ENCODE measurements at places on chromosomes 7 and 10.

DNA sequence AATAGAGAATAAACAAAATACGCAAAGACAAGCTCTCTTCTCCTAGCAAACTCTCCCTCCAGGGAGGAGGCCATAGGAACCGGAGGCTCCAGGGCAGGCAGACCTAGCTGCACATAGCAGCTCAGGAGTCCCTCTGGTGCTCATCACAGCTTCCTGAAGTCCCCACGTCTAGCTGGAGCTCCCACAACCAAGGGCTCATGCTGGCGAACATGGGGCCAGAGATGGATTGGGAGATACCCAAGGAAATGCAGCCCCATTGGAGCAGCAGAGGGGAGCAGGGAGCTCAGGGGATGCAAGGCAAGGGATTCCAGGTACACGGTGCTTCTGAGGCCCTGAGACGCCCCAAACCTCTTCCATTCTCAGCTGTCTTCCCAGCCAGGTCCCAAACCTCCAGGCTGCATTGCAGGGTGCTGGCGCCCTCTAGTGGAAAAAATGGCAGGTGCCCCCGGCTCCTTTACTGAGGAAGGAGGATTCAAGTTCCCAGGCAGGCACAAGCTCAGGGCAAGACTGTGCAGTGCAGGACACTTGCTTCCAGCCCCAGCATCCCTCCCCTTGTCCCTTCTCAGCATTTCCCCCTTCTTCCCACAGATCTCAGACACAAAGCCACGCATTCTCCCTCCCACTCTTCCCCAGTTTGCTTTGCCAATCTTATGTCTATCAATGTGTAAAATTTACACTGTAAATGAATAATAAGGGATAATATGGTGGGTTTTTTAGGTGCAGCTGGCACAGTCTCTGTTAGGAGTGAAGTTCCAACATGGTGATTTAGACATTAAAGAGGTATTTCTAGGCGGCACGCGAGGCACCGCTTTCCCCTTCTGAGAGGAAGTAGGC, 46.2 kb downstream of the GPAM start:
- DNase-seq, result peak; percentile 17

GRCh38 chr7:47579458-47579857, 2.5 kb downstream of the TNS3 start:
- DNase-seq, result no peak

DNA sequence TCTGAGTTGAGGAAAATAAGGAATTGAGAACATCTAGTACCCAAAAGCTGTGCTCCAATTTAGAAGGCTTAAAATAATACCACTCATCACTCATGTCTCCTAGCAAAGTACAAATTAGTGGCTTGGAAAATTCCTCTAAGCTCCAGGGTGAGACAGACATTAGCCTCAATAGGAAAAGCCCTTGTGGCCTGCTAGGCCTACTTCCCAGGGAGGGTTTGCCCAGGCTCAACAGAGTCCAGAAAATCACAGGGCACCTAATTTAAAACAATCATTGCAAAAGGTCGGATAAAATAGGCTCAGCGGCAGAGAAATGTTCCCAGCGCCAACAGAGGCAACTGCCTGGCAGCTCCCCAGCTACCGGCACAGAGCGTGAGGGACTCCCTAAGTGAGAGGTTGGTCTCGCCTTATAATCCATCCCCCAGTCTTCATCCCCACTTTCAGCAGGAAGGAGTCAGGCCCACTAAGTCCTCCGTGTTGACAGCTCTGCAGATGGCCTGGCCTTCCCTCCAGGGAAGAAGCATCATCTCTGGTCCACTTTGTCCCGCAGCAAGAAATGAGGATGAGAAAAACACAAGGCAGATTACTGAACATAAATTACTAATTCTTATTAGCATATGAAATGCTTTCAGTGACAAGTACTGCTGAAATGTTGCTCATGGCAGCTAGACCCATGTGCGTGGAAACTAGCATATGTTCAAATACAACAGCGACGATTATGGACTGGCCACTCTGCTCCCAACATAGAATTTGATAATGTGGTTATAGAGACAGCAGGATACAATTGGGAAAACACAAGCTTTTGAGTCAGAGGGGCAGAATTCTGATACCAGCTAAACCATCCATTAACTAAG, 1177.7 kb upstream of the AUTS2 start:
- DNase-seq, result no peak

DNA sequence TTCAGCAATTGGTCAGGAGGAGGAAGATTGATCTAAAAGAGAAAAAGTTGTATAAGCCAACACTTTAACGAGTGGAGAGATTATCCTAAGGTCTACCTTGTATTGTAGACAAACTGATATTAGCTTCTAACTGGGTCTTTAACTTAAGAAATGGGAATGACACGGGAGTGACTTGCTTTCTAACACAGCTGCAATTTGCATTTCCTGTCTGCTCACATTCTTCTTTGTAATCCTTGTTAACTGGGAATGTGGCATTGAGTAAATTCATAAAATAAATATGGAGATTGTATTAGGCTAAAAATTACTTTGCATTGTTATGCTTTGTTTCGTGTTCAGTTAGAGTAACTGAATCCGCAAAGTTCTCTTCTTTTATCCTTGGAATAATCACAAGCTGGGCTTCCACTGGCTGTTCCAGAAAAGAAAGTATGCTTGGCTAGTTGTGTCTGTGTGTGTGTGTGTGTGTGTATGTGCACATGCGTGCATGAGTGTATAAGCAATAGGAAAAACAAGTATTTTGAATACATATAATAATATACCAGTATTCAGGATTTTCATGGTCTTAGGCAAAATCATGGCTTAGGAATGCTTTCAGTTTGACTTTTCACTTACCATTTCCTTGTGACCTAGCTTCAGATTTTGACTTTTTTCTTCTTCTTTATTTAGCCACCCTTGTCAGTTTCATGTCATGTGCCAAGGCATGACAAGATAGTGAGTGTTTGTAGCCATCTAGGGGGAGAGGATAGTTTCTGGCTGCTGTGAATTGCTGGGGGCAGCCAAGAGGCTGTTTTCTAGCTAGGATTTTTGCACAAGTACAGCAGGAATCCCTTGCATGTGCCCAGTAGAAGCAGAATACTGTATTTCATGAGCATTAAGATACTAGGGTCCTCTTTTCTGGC, 54.5 kb upstream of the FZD8 start:
- no peak for DNase-seq

- no peak for DNase-seq
These were observed 33.6 kb downstream of the FAM25A start for GRCh38 chr10:87053577-87054181.

DNA sequence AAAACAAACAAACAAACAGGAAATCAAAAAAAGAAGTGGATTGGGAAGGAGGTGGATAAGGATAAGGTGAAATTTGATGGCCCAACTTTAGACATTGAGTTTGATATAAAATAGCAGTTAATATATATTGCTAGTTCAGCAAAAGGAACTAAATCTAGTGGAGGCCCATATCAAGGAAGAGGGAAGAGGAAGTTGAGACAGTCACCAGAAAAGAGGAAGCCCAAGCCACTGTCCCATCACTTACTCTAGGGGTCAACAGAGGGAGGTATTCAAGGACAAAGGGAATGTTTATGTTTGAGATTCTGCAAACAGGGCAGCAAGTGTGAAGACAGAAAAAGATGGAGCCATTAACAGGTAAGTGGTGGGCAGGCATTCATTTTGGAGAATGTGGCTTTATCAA, 3.7 kb downstream of the LAMTOR4 start:
- no peak for DNase-seq

DNA sequence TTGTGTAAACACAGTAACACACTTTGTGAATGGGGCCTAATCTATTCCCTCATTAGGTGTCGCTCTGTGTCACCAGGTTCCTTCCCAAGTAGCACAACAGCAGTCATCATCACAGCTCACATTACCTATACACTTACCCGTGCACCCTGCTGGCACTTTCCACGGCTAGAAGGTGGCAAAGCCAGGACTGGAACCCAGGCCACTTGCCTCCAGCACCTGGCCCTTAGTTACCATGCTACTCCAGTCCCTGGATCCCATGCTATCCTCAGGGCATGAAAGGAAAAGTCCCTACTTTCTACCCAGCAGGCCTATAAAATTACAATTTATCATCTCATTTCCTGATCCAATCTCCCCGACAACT, 18.4 kb downstream of the SMURF1 start:
- no peak for DNase-seq

DNA sequence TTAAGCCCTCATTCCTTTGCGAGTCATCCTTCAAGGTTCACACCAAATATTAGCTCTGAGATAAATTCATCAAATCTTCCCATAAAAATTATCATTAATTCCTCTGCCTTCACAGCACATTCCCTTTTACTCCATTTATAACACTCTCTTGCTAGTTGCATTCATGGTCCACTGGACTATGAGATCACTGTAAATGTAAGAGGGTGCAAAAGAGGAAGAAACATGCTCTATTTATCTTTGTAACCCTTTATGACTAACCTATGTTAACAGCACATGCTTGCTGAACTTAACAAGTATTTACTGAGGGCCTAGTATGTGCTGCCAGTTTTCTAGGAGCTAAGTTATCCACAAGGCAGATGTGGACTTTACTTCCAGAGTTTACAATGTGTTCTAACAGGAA, 86.7 kb upstream of the TMEM168 start:
- DNase-seq, result no peak

- DNase-seq, result no peak
These were observed 396.4 kb upstream of the AKR1E2 start for GRCh38 chr10:4429571-4429970.

GRCh38 chr10:98224996-98225395, 43.0 kb downstream of the LOXL4 start:
- no peak for DNase-seq

- DNase-seq, result no peak
These were observed 78.9 kb downstream of the VOPP1 start for GRCh38 chr7:55493408-55493807.

GRCh38 chr10:60994128-60994527, 50.1 kb upstream of the RHOBTB1 start:
- no peak for DNase-seq

- DNase-seq, result no peak
These were observed 190.5 kb upstream of the NRP1 start for GRCh38 chr10:33524966-33525365.

- no peak for DNase-seq
These were observed 376.2 kb upstream of the TPK1 start for GRCh38 chr7:145212050-145212449.

DNA sequence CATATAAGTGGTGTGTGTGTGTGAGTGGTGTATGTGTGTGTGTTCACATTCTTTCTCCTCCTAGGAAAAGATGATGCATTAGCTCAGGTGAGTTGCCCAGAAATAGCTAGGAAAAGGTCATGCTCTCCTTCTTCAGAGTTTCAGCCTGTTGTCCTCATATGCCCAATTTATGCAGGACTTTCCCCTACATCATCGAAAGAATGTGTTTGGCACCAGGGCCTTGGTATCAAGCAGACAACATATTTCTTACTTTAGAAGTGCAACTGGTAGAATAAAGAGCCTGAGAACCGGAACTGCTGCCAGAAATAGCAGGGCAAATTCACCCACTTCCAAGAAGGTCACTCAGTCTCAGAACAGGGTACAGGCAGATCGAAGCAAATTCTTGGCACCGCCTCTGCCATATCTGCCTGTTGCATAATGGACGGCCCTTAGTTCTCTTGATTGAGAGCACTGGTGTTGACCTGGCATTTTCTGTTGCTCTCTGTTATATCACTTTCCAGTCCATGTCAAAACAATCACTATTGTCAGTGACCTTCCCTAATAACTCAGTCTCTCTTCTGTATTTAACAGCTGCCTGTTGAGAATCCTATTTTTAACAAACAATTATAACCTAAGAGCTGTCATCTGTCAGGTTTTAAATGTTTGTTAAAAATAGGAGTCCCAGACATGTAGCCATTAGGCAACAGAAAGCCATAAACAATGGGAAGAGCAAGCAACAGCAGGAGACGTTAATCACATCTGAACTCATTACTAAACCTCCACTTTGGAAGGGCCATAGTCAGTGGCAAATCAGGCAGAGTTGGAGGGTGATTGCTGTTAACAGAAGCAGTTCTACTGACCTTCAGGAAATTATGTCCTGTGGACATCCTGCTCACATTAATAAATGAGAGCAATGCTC, 20.7 kb downstream of the ADRB1 start:
- no peak for DNase-seq

DNA sequence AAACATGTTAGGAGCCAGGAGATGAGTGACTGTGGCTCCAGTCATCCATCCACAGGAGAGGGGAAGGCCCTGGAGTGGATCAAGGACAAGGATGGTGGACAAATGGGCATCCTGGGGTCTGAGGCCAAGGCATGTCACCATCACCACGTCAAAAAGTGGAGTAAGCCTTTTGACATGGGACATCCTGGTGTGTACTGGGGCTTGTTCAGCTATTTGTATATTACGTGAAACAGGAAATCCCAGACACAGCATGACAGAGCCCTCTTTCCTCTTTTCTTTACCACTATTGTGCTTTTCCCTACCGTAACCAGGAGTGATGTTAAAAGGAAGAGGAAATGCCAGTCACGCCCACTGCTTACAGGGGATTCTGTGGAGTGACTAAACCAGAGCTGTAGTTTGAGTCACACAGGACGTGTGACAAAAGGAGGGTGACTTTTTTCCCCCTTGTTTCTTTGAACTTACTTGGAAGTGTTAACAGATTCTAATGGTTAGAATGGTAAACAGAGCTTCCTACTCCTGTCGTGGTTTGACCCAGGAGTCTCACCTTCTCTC, 15.4 kb downstream of the ACSL5 start:
- DNase-seq, result peak; percentile 10

DNA sequence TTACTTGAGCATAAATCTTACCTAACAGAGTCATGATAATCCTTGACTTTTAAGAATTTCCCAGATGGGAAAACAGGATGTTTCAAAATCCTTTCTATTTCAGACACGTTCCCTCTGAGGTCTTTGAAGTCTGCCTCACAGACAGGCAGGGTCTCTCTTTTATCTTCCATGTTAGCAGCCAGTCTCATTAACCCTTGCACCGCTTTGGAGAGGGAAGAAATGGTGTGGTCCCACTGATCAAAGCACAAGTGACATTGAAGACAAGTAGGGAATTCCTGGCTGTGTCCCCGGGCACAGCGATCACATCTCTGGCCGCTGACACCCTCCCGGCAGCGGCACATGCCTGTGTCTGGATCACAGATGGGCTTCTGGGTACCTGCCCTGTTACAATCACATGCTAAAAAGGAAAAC, 52.7 kb upstream of the LAMB1 start:
- no peak for DNase-seq

DNA sequence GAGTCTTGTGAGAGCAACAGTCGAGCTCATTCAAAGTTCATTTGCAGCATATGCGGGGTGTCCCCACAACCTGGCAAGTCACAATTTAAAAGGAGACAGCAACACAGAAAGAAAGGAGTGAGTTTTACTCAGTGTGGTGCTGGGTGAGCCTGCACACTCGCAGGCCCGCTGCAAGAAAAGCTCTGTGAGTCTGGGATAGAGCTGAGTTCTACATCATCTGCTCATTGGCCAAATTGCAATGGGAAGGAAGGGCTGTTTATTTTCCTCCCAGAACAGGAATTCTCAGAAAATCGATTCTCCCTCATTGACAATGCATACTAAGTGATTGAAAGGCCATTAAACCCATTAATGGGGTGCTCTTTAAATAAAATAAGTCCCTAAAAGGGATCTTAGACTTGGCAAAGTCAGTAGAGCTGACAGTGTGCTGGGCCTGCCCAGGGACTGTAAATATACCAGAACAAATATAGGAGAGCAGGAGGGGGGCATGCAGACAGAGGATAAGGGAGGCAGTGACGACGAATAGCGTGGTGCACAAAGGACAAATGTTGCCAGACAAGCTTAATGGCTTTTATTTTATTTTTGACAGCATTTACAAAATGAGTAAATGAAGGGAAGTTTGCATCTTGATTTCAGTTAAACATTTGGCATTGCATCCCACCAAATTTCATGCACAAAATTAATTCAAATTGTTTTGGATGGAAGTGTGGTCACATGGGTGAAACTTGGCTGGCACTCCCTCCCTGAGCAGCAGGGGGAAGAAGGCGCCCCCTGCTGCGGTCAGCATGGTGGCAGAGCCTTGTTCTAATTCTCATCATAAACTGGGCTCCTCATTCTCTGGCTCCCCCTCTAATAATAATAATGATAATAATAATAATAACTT, 215.7 kb downstream of the SNX10 start:
- DNase-seq, result no peak

Measured in stimulated activated naive CD4-positive, alpha-beta T cell (primary cell).